Activated CD4-positive, alpha-beta T cell treated with anti-CD3 and anti-CD28 coated beads for 1 hour (primary cell): ENCODE measurements at places on chromosomes 4 and X.

- no peak for DNase-seq
Observed at GRCh38 chr4:10998846-10999245, 314.3 kb upstream of the CLNK start.

DNA sequence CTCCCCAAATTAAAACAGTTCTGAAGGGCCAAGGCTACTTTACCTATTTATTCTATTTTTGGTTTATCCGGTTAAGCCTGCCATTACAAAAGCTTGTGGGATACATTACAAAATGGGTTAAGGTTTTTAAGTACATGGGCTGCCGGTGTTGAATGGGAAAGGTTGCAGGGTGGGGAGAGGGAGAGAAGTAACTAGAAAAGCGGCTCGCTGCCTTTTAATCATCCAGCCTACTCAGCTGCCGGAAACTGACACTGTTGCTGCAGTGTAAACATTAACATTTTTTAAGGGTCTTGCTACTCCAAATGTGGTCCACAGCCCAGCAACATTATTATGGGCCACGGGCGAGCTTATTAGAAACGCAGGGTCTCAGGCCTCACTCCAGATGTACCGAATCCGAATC, 1.5 kb upstream of the IL1RAPL1 start:
- no peak for DNase-seq

GRCh38 chr4:5890063-5890727, 2.7 kb downstream of the CRMP1 start:
- no peak for DNase-seq

GRCh38 chr4:145154573-145154972, 25.8 kb downstream of the OTUD4 start:
- no peak for DNase-seq

DNA sequence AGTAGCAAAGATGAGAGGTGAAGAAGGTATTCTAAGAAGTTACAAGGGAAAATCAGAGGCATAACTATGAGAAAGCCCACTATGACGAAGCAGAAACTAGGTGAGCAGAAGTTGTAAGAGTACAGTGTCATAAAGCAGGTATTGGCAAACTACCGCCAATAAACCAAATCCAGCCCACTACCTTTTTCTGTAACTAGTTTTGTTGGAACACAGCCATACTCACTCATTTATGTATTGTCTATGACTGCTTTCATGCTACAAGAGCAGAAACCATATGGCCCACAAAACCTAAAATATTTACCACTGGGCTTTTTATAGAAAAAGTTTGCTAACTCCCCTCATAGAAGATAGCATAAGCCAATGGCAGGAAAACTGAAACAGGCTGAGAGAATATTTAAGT, 31.8 kb upstream of the ZCCHC13 start:
- DNase-seq, result no peak

DNA sequence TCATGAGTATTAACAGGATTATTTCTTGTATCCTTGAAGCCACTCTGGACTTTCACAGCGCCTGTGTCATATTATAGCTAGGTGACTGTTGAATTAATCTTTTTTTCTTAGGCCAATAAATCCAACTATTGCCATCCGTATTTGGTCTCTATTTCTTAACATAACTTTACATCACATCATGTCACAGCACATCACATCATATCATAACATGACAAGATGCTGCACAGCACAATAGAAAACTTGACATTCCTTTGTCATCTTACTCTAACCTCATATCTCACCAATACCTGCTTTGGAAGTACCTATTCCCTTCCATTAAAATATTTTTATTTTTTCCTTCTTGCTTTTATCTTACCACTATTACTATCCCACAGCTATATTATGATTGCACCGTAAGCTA, 1480.8 kb downstream of the TECRL start:
- DNase-seq, result no peak

- DNase-seq, result no peak
Observed at GRCh38 chr4:84915396-84915780, 51.1 kb downstream of the WDFY3 start.

DNA sequence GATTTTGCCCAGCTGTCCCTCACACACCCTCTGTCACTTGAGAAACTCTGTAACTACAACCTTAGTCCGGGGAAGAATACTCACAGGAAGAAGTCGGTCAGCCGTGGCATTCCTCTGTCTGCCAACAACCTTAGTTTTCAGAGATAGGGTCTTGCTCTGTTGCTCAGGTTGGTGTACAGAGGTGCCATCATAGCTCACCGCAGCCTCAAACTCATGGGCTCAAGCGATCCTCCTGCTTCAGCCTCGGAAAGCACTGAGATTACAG, 12.2 kb upstream of the SPCS3 start:
- no peak for DNase-seq

DNA sequence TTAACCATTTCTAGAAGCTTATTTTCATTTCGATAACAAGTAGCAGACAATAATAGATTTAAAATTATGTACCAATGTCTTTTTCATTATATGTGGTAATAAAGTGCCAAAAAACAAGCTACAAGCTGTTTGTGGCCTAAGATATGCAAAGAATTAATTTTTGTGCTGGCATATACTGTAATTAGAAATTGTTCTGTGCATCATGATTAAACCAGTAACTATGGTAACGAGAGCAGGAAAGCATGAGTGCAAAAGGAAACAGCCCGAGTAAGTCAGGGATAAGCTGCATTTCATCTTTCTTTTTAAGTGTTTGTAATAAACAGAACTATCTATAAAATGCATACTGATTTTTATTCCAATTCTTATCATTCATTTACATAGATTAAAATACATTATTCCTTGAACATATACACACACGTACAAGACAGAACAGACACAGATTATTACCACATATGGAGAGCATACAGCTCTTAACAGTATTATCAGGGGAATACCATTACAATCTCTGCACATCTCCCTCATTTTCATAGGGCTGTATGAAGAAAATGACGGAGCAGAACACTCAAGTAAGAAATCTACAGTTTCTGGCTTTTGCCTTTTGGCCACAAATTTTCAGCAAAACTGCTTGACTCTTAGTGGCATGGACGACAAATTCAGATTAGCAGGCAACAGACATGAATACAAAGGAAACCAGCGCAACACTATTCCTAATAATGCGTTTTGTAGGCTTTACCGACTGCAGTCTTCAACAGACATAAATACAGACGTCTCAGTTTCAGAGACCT, 121.3 kb upstream of the WDR17 start:
- DNase-seq, result no peak

GRCh38 chrX:18348047-18348446, 6.4 kb downstream of the SCML2 start:
- no peak for DNase-seq

- no peak for DNase-seq
Observed at GRCh38 chr4:184514121-184514988, 40.0 kb upstream of the IRF2 start.

- no peak for DNase-seq
Observed at GRCh38 chr4:7675136-7675535, 240.4 kb upstream of the PSAPL1 start.

DNA sequence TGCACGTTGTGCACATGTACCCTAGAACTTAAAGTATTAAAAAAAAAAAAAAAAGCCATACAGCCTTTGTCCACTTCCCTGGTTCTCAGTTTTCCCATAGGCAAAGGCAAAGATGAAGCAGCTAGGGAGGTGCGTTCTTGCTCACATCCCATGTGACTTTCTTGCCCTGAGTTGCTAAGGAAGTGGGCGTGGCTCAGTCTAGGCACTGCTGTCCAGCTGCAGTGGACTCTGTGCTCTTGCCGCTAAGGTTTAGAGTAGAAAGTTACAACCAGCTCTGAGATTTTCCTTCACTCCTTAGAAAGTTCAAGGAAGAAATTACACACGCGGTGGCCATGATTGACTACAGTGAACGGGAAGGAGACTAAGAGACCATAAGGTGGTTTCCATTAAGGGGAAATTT, 144.7 kb downstream of the NAA11 start:
- DNase-seq, result no peak

GRCh38 chrX:2662586-2662985, 28.5 kb upstream of the CD99 start:
- no peak for DNase-seq

- DNase-seq, result no peak
Observed at GRCh38 chr4:98150092-98150761, 7.0 kb upstream of the STPG2 start.

GRCh38 chr4:141757287-141757686, 120.9 kb downstream of the IL15 start:
- no peak for DNase-seq

DNA sequence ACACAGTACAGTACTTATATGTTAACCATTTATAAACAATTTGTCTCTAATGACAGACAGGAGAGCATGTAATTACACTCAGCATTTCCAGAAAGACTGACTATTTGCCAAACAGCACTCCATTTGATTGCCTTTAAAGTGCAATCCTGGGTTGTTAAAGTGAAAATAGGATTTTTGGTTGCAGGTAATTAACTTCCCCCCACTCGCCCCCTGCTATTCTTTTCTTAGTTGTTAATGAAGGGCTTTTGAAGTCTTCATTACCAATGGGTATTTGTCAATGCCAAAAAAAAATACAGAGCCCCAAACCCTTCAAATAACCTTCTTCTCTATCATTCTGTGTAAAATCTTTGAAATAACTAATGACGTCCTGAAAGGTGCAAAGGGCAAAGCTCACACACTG, 825.6 kb downstream of the STPG2 start:
- DNase-seq, result no peak

DNA sequence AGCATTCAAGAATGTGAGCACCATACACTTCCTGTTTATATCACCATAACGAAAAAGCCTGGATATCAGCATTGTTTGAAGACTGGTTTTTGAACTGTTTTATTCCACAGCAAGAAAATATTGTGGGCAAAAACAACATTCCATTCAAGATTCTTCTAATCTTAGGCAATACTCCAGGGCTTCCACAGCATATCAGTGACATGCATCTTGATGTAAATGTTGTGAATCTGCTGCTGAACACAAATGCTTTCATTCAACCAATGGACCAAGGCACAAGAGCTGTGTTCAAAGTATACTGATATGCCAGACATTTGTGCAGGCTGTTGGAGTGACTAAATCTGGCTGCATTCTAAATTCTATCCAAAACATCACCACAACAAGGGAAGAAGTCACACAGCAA, 260.1 kb upstream of the ETNPPL start:
- DNase-seq, result no peak

DNA sequence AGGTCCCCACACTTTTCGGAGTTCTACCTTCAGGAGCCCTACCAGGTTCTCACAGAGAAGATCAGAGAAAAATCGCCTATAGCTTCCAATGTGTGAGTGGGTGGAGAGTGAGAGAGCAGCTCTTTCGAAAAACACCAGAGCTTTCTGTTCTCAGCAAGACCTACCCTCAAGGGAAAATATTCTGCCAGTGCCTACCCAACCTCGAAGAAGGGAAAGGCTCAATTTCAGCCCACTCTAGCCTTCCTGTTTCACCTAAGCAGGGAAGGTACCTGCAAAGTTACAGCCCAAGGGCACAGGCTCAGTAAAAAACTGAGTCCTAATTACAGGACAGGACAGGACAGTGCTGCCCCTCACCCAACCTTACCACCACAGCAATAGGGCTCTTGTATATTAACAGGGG, 104.0 kb upstream of the WDR17 start:
- DNase-seq, result no peak

DNA sequence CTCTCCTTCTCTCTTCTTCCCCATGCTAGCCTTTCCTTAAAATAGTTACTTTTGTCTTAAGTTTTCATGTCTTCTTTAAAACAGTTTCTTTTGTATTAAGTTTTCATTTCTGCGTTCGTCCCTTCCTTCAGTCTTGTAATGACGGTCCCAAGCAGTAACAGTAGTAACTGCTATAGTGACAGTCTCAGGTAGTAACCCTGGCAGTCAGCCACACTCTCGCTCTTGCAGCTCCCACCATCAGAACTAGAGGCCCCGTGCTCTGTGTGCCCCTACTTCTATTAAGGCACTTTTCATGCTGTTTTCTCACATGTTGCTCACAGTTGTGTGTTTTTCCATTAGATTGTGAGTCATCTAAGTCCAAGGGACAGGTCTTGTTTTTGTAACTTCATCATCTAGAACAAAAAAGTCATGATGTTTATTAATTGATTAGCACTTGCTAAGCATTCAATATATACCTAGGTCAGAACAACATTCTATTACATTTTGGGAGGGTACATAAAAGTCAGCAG, 49.3 kb downstream of the C4orf33 start:
- DNase-seq, result no peak

GRCh38 chr4:76301068-76301774, 5.3 kb upstream of the STBD1 start:
- no peak for DNase-seq

DNA sequence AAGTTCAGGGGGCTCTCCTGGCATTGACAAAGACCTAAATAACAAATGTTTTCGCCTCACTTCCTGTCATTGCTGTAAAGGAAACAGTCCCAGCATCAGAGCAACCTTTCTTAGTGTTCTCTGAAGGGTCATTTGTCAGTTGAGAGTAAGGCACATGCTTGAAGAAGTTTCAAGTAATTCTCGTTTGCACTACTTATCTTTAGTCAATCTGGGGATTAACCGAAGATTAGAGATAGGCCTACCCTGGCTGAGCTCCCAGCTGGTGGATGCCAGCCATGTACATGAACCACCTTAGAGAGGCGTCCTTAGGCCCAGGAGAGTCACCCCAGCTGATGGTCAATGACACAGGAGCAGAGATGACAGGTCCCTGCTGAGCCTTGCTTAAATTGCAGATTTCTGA, 189.9 kb upstream of the PGRMC2 start:
- no peak for DNase-seq

DNA sequence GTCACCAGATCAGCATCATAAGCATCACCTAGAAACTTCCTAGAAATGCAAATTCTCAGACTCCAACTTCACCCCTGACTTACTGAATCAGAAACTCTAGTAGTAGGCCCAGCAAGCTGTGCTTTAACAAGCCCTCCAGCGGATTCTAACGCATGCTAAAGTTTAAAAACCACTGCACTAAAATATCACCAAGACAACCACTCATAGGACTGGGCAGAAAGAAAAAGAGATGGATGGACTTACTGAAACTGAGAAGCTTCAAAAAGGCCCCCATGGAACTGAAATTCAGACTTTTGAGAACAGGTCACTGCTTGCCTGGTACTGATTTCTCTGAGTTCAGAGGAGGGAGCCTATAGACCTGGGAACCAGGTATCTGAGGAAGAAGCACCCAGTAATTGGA, 40.1 kb downstream of the FAM241A start:
- no peak for DNase-seq

DNA sequence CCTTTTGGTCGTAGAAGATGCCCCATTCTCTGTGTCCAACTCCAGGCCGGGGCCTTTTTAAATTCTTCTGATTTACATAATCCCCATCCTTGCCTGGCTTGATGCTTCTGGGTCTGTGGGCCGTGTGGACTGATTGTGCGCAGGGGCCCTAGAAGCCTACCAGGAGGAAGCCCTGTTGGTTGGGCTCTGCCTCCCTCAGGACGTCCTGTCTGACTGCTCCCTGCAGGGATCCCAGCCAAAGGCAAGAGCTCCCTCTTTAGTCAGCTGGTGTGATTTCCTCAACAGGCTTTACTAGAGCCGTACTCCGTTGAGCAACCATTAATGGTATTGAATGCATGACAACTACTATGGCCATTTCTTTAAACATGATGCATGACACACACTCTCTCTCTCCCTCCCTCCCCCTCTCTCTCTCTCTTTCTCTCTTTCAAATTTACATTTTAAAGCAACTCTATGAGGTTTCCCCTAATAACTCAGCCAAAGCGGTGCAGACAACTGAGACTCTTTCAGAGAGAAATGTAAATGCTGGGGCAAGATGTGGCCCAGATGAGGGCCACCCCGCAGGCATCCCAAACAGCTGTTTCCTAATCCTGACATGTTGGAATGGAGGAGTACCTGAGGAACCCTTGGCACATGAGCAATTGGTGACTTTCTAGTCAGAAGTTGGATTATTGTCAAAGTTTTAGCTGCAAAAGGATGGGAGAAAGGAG, 117.3 kb downstream of the DRD5 start:
- no peak for DNase-seq

- no peak for DNase-seq
Observed at GRCh38 chr4:179803857-179804256, 2361.6 kb upstream of the AGA start.
